ENCODE measurements at places on chromosomes 2 and 18.

- no peak for DNase-seq
Observed at GRCh38 chr2:10328670-10329579, 26.2 kb downstream of the HPCAL1 start.

DNA sequence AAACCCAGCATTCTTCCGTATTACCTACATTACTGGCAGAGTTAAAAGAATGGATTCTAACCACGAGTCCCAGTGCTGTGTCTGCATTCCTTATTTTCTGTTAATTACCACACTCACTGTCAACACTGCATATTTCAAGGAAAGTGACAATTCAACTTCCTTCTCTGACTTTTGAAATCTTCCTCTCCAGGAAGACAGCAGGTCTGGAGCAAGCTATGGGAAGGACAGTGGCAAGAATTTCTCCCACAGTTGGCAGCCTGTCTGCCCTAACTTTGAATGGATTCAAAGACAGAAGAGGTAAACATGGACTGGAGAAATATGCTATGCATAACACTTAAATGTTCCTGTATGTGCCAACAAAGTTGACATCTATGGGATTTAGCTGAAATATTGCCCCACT, 700.5 kb upstream of the CHAC2 start:
- DNase-seq, result no peak

DNA sequence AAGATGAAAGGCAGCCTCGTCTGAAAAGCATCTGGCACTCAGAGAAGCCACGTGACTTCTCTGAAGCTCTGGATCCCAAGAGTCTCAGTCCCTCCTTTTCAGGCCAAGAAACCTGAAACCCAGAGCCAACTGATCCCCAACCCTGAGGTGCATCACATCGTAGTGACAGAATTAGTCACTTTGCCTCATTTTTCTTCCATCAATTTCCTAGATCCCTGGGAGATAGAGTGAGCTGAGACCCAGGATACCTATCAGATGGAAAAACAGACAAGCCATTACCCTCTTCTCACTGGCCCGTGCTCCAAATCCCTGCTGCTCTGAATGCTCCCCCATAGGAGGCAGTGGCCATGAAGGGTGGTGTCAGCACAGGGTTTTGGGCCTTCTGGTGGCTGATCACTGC, 113.1 kb downstream of the ALK start:
- no peak for DNase-seq

- DNase-seq, result no peak
Observed at GRCh38 chr2:239443666-239444567, 43.1 kb upstream of the HDAC4 start.
